Right hindlimb (tissue), 1 donor: ENCODE measurements at places on chromosomes 7 and 10.

- DNase-seq, result no peak
Observed at GRCh38 chr7:17121671-17122070, 176.8 kb upstream of the AHR start.

DNA sequence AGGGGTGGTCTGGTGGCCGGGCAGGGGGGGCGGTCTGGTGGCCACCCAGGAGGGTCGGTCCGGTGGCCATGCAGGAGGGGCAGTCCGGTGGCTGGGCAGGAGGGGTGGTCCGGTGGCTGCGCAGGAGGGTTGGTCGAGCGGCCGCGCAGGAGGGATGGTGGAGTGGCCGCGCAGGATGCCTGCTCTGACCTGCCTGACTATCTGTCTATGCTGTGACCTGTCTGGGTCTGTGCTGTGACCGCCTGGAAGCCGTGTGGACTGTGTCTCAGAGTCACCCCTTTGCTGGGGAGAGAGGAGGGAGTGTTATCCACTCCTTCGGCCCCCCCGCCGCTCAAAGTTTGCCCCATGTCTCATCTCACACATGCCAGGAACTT, 113.2 kb downstream of the ACTR3B start:
- no peak for DNase-seq

DNA sequence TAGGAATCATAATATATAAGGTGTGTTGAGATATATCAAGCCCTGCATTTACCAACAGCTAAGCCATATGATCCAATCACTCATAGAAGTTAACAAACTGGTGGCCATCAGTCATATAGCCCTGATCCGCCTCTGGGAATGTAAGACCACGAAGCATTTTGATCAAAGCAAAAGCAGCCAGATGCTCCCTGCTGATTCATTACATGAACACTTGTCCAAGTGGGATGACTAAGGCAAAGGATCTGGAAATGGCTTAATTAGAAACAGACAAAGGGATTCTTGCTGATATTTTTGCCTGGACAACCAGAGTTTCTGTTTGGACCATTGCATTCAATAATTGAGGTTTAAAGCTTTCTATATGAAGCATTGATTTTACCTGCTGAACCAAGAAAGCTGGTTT, 535.5 kb downstream of the GPAM start:
- DNase-seq, result no peak

DNA sequence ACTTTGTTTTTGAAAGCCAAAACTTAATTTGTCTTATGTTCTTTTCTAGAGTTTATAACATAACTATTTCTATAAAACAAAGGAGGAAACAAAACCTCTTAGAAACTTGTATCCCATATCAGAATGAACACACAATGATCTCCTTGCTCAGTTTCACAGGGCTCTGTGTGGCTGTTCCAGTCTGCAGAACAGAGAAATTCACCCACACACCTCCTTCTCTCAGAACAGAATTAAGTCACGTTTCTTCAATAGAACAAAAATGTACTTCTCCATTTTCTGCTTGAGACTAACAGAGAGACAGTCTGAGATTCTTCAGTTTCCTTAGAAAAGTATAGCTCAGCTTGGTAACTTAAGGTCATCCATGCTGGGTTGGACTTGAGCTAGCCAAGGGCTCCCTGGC, 15.8 kb upstream of the DOCK1 start:
- no peak for DNase-seq

DNA sequence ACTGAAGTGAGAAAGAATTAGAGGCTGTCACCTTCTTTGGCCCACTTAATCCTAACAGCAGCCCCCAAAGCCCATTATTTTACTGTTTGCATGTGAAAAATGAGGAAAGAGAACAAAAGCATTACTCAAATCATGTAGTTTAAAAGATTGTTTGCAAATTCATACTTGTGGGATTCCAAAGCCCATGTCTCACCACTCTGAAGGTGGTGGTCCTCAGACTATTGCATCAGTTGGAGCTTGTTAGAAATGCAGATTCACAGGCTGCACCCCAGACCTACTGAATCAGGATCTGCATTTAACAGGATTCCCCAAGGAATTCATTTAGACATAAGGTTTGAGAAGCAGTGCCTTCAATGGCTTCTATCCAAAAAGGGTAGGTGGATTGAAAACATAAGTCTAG, 93.7 kb upstream of the PDE1C start:
- DNase-seq, result no peak

DNA sequence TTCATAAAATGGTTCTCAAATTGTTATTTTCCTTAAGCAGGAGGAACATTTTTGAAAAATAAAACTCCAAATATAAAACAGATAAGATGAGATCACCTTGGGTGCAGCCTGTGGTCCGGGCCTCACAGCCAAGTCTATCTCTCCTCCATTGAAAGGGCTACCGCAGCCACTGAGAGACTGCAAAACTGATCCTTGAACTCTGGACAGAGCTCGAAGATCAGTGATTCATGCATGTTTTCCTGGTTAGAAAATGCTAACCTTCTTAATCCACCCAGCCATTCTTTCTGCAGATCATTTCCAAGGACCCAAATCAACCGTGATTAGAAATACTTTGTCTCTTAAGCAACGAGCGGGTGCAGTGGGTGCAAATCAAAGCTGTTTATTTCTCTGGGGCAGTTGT, 378.8 kb downstream of the PLXDC2 start:
- DNase-seq, result no peak

- no peak for DNase-seq
Observed at GRCh38 chr7:28988091-28988490, 30.0 kb upstream of the TRIL start.

DNA sequence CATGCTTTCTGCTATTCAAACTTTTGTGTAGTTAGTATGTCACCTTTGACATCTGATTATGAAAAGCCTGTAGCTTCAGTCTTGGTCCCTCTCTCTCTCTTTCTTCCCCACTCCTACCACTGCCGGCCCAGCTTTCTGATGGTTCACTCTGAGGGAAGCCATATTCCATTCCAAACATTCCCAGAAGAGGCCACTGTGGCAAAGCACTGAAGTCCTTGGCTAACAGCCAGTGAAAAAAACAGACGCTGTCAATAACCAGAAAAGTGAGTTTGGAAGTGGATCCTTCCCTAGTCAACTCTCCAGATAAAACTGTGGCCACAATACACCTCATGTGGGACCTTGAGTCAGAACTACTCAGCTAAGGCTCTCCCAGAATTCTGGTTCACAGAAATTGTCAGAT, 950.7 kb upstream of the PHF14 start:
- DNase-seq, result no peak

GRCh38 chr7:1550005-1550845, 5.8 kb downstream of the TMEM184A start:
- DNase-seq, result peak; percentile 18

GRCh38 chr10:79180414-79181221, 111.9 kb downstream of the ZMIZ1 start:
- DNase-seq, result no peak

GRCh38 chr10:108496106-108496505, 1331.6 kb upstream of the SORCS1 start:
- DNase-seq, result no peak

- no peak for DNase-seq
Observed at GRCh38 chr10:115606741-115607140, 513.6 kb downstream of the ATRNL1 start.

- DNase-seq, result no peak
Observed at GRCh38 chr10:25245165-25245564, 70.4 kb downstream of the GPR158 start.

GRCh38 chr10:130764651-130765050, 546.9 kb downstream of the TCERG1L start:
- peak; percentile 6 for DNase-seq

DNA sequence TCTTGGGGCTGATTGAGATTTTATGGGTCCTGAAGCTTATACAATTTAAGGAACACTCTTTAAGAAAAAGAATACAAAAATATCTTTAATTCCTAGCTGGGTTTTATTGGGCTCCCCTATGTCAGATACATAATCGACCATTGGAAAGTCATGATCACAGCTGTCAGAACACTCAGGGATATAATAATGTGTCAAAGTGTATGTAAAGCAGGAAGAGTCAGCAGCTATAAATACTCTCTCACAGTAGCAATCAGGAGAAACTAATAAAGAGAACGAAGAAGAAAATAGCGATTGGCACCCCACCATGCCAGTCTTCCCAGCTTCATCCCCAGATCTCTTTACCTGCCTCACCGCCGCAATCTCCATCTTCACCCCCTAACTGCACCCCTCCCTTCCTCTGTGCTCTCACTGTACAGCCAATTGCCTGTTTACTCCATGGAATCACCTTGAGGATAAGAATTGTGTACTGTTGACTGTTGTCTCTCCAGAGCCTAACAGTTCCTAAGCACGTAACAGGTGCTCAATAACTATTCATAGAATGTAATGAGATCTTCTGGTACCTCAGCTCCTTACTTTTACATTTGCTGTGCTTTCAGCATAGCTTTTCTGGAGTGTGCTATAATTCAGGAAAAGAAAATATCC, 24.0 kb upstream of the WNT8B start:
- no peak for DNase-seq
